ENCODE measurements at places on chromosomes 3 and 15. TPM values are rescaled to one million over a fixed set of nuclear protein-coding genes. Genes with fewer than 3 reads are reported as not detected.

LMAN1L gene
- not detected for total RNA-seq

SLC6A1 gene
- 1.6 TPM for total RNA-seq

CACNA1D gene
- 47.9 TPM for total RNA-seq

COPB2 gene
- 82.3 TPM for total RNA-seq

WDR93 gene
- 1.6 TPM for total RNA-seq

FBXL2 gene
- total RNA-seq: 25.0 TPM

NAA50 gene
- total RNA-seq: 143 TPM

GORASP1 gene
- 51.3 TPM for total RNA-seq

TJP1 gene
- 141 TPM for total RNA-seq

AP3B2 gene
- 2.1 TPM for total RNA-seq

GPR176 gene
- total RNA-seq: 14.4 TPM

SLC22A13 gene
- total RNA-seq: 6.1 TPM

PRR20G gene
- total RNA-seq: not detected

ABI3BP gene
- total RNA-seq: 17.9 TPM

C3orf49 gene
- total RNA-seq: not detected

CCR9 gene
- 0.18 TPM for total RNA-seq

CFAP100 gene
- total RNA-seq: 0.93 TPM

FGF12 gene
- total RNA-seq: 3.6 TPM

NR2E3 gene
- total RNA-seq: 1.2 TPM

TAGLN3 gene
- total RNA-seq: 0.76 TPM

GREM1 gene
- 0.35 TPM for total RNA-seq

CLRN1 gene
- not detected for total RNA-seq

CDHR4 gene
- total RNA-seq: 0.35 TPM

CCDC39 gene
- total RNA-seq: not detected

CAMKV gene
- 0.18 TPM for total RNA-seq

FANCD2OS gene
- not detected for total RNA-seq

TF gene
- 4.5 TPM for total RNA-seq

WNT7A gene
- total RNA-seq: not detected

DCBLD2 gene
- total RNA-seq: 50.6 TPM

TMEM212 gene
- not detected for total RNA-seq

CFAP20DC gene
- 3.3 TPM for total RNA-seq

CADPS gene
- total RNA-seq: 5.4 TPM

CYP19A1 gene
- total RNA-seq: not detected

A4GNT gene
- not detected for total RNA-seq

ZIC1 gene
- total RNA-seq: 1.9 TPM

RBMS3 gene
- 62.8 TPM for total RNA-seq

MASP1 gene
- 8.5 TPM for total RNA-seq

Measured in metanephros (tissue), 2 donors.